Transverse colon (tissue), 4 donors: ENCODE measurements at places on chromosomes 1 and 21. TPM values are rescaled to one million over a fixed set of nuclear protein-coding genes. Genes with fewer than 3 reads are reported as not detected.

Gene LCE3E
- total RNA-seq: not detected

Gene S100A7A
- total RNA-seq: not detected

DNA sequence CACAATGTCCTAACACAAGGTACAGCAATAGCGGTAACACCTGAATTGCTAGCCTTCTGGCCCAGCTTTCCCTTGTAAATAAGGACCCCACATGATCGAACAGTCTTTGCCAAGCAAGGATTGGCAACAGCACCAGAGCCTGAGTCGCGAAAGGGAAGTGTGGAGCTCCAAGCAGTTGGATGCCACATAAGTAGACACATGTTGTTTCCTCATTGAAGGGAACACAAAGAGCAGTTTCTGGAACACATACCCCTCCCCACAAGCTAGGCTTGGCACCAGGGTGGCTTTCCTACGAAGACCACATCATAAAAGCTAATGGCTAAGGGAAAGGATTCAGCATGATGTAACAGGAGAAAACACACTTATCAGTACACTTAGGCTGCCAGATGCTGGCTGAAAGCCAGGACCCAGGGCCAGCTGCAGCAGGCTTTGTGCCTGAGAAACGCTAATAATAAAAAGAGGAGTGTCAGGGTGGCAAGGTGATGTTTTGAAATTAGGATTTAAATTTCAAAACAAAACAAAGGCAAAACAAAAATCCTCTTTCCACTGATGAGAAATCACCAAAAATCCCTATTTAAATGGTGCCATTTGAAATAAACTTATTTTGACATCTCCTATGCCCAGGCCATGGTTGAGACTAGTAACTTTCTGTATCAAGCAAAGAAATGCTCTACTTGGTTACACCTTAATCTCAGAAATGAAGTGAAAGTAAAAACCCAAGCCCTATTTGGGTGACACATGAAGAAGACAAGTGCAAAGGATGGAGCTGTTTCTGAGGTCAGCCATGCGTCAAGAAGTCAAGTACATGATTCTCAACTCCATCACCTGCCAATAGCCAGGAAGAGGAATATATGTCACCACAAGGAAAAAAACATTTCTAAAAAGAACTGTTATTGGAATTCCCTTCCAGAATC, 11.9 kb upstream of the CPLANE2 start:
- peak; percentile 83 for DNase-seq

Gene RIPPLY3
- total RNA-seq: not detected

GRCh38 chr21:33541756-33542639, at the start of gene GART:
GART (minus strand) TSS chr21:33542117; CDS start chr21:33539315, 2,802 bp downstream.
- peak; percentile 88 for DNase-seq

- DNase-seq: no peak
Observed at GRCh38 chr1:75097654-75098053, 36.5 kb upstream of the LHX8 start.

DNA sequence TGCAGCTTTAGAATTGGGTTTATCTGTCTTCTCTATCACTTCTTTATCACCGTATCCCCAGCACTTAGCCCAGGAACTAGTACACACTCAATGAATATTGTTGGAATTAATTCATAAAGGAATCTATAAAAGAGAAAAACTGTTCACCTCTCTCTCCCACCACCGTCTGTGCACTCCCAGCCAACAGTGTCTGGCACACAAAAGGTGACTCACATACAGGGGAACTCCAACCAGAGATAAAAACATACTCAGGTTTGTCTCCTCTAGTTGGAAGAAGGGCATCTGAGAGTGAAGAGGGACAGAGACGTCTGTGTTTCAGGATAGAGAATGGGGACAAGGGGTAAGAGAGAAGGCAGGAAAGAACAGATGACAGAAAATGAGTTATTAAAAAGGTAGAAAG, 10.0 kb downstream of the ITLN1 start:
- no peak for DNase-seq

DNA sequence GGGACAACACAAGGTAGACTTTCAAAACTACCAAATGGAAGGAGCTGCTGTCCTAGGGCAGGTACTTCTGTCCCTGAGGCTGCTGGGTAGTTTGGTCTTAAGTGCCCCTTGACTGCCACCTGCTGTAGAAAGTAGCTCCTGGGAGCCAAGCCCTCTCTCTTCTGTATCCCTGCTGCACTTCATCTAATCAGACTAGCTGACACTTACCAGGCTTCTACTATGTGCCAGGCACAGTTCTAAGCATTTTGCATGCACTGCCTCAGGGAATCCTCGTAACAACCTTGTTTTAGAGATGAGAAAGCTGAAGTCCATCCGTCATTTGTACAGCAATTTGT, 15.9 kb upstream of the SRSF4 start:
- peak; percentile 48 for DNase-seq

Gene RPL5
- total RNA-seq: 1,298 TPM
